ENCODE measurements at places on chromosomes 1 and 21. TPM values are rescaled to one million over a fixed set of nuclear protein-coding genes. Genes with fewer than 3 reads are reported as not detected.
A peak's percentile ranks its signal among the peaks of the same experiment; 100 is the strongest.

The LAMC1 gene
- 564 TPM for total RNA-seq

DNA sequence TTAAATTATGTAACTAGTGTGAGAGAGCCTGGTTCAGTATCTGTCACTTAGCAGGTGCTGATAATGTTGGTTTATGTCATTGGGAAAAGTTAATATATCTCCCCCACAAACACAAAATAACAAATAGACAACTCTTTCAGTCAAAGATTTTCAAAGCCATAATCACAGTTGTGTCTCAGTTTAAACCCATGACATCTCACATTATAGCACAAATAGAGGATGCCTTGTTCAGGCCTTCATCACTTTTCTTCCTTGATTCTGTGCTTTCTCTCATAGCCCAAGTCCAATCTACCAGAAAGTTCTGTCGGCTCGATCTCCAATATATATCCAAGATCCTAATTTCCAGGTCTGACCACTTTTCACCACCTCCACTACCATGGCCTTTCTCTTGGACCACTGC is 6.2 kb upstream of the EPS15 start:
- DNase-seq = no peak

- no peak for DNase-seq
Measured at GRCh38 chr1:41860771-41861170, 58.0 kb downstream of the HIVEP3 start.

The LCE1E gene
- total RNA-seq = not detected

GRCh38 chr1:18950401-18951026 is 6.0 kb downstream of the IFFO2 start:
- no peak for DNase-seq

The OR2T35 gene
- not detected for total RNA-seq

The DUSP10 gene
- 8.0 TPM for total RNA-seq

DNA sequence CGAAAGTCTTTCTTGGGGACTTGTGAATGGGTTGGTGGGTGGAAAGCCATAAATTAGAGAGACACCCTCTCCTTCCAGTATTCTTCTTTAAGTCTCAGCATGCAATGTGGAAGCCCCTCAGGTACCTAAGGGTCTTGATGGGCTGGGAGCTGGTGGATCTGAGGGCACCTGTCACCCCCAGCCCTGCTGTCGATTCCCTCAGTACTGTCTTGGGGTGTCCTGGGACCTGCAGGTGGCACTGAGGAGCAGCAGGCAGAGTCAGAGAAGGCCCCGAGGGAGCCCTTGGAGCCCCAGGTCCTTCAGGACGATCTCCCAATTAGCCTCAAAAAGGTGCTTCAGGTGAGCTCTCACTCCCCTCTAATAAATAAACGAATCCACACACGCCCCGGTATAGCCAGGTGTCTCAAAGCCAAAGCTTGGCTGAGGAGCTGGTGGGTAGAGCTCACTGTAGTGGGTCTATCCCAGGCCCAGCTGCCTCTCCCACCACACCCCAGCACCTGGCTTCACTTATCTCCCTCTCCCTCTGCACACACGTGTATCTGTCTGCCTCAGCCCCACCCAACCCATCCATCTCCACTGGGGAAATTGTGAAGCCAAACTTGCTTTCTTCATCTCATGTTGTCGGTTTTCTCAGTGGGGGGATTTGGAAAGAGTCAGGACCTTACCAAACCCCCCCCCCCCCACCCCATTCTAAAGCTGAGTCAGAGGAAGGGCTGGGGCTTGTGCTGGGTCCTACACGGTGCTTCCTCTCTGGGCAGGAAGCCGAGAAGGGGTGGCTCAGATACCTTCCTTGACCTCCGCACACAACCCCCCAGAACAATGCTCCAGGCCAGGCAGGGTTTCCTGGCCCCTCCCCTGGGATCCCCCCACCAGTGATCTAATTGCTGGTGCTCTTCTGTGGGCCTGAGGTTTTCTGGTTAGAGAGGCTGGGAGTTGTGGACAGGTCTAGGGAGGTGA is 1.6 kb downstream of the ADAM15 start:
- no peak for DNase-seq

The DPH2 gene
- 15.6 TPM for total RNA-seq

DNA sequence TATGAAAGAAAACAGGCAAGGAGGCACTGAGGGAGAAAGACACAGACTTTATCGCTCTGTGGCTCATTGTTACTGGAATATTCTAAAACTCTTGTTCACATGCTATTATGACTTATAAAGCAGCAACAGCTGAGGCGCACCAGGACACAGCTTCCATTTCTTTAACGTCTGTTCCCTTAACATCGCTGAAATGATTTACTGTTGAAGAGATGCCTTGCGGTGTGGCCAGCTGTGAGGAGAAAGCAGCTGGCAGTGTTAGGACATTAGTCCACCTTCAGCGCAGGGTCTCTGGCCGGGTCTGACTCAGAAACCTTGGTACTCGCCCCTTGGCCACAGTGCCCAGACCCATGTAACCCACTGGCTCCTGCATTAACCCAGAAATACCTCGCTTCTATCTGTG is 3.1 kb upstream of the PER3 start:
- no peak for DNase-seq

The DNASE2B gene
- not detected for total RNA-seq

- DNase-seq = peak; percentile 16
Measured at GRCh38 chr1:66925944-66926343, 1.2 kb downstream of the MIER1 start.

The AMY1B gene
- not detected for total RNA-seq

- DNase-seq = no peak
Measured at GRCh38 chr1:78069784-78070183, 24.0 kb downstream of the GIPC2 start.

DNA sequence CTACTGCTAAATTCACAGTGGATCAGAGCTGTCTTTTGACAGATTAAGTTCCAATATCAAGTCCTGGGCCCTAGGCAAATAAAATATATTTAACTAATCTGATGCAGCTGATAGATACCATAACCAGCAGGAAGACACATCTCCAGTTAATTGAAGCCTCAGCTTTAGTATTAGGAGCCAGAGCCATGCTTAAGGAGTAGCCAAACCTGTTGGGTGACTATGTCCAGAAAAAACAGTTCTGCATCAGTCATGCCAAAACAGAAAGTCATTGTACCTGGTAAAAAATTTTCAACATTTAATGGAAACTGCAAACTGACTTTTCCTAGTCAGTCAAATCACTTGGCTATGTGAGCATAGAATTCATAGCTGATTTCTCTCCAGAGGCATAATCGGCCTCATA is 200.5 kb upstream of the RUNX1 start:
- DNase-seq = no peak
